ENCODE measurements at places on chromosomes 1 and 21.
A peak's percentile ranks its signal among the peaks of the same experiment; 100 is the strongest.

DNA sequence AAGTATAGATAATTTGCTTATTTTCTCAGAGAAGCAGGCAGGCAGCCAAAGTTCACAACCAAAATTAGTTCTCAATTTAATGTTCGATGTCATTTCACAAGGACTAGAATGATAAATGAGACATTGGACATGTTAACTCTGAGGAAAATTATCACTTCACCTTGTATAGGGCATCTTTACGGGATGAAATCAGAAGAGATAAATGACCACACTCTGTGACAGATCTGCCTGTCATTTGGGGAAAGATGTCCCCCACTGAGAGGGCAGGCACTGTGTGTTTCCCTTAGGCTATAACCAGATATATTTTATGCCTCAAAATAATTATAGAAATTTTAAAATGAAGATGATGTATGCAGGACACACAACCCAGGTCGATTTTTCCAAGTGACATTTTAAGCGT, 642.9 kb downstream of the BRINP3 start:
- DNase-seq = no peak

DNA sequence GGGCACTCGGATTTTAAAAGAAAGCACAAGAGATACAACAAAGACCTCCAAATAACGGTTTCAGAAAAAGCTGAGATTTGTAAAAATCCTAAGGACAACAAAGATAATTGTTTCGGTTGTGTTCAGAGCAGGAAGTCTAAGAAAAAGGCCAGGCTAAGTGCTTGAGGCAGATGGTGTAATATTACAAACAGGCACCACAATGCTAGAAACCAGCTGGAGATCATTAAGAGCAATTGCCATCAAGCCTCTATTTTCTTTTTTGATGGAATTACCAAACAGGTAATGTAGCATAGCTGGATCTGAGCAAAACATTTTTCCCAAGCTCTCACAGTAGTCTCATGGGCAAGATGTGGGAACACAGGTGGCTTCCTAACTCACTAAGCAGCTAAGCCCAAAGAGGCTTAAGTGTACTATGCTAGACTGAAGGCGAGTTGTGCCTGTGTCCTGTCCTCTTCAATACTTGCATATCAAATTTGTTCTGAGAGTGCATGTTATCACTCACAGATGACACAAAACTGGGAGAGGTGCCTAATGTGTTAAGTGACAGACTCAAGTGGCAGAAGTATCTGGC, 161.6 kb downstream of the GLUL start:
- peak; percentile 9 for DNase-seq

- DNase-seq = no peak
Observed at GRCh38 chr1:32521165-32521564, 18.1 kb upstream of the ZBTB8A start.

GRCh38 chr1:118918940-118919259, 69.2 kb downstream of the TBX15 start:
- DNase-seq = no peak

GRCh38 chr1:167438171-167439138, 79.9 kb downstream of the CD247 start:
- DNase-seq = no peak

DNA sequence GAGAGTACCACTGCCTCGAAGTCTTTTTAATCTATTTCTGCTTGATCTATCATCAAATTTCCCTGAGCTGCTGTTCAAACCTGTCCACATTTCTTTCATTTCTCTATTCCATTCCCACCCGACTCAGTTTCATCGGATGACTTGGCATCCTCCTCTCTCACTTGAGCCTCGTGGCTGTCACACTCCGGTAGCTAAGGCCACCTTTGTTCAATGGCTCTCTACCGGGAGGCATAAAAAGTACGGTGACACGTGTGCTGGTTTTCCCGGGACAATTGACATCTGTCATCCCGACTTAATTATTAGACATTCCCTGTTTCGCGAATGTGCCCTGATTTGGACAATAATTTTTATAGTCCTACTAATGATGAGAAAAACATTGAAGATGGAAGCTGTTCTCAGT, 22.6 kb downstream of the MIS18A start:
- DNase-seq = no peak

DNA sequence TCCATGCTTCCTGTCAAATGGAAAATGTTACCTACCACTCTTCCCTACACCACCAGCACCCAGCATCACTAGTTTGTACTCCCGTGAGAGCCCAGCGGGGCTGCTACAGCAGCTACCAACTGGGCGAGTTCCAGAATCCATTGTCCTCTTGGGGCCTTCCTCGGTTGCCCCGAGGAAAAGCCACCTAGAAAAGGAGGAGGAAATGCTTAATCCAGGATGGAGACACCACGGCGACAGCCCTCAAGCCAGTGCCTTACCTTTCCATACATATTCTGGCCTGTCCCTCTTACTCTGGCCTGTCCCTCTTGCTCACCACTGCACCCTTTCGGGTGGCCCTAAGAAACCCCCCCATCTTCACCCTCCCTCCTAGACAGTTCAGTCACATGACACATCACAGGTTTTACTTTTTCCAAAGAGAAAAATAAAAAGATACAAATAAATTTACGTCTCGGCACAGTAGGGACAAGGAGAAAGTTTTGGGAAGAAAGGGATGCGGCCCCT, 478 bp downstream of the RIT1 start:
- DNase-seq = peak; percentile 35

- no peak for DNase-seq
Observed at GRCh38 chr21:36699546-36700294, 805 bp downstream of the SIM2 start.

- DNase-seq = no peak
Observed at GRCh38 chr1:172897738-172898137, 153.0 kb downstream of the TNFSF18 start.

DNA sequence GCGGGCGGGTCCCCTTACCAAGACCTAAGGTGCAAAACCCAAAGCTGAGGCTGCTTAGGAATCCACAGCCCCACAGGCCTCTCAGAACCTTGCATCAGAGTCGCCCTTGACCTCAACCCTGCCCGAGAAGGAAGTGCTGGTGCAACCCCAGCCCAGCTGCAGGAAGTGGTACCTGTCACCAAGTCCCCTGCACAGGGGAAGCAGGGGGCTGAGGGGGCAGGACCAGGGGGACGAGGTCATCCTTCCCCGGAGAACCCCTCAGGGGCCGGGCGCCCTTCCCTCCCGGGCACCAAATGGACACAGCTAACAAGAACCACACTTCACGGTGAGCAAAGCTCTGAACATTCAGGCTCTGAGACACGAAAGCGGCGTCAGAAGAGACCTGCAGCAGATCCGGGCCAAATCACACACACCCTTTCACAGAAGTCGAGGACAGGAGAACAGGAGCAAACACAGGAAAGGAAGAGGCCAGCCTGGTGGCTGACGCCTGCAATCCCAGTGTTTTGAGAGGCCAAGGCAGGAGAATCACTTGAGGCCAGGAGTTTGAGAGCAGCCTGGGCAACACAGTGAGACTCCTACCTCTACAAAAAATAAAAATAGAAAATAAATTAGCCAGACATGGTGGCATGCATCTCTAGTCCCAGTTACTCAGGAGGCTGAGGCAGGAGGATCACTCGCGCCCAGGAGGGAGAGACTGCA, 6.4 kb downstream of the ITGB2 start:
- DNase-seq = no peak

GRCh38 chr21:30874526-30874925, 6.9 kb downstream of the KRTAP11-1 start:
- no peak for DNase-seq

DNA sequence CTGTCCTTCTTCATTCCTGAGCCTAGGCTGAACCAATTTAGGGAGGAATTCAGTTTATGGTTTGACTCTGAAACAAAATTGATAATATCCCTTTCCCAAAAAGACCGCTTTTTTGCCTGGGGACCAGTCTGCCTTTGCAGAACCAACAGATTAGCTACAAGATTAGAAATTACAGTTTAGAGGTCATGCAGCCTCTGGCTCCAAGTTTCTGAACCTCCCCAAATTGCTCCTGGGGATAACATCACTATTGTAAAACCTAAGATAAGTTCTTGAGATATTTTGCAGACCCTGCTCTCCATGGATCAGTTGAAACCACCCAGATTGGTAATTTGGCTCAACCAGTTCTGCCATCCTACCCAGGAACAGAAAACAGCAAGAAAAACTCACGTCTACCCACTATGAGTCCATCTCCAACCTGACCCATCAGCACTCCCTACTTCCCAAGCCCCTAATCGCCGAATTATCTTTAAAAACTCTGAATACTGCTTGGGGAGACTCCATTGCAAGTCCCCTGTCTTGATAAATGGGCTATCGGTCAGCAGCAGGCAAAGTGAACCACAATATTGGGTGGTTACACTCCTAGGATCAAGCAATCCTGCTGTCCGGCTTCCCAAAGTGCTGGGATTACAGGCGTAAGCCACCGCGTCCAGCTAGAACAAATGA, 605 bp upstream of the RABGGTB start:
- DNase-seq = no peak

GRCh38 chr1:153567621-153568366, 2.1 kb upstream of the S100A2 start:
- DNase-seq = no peak

DNA sequence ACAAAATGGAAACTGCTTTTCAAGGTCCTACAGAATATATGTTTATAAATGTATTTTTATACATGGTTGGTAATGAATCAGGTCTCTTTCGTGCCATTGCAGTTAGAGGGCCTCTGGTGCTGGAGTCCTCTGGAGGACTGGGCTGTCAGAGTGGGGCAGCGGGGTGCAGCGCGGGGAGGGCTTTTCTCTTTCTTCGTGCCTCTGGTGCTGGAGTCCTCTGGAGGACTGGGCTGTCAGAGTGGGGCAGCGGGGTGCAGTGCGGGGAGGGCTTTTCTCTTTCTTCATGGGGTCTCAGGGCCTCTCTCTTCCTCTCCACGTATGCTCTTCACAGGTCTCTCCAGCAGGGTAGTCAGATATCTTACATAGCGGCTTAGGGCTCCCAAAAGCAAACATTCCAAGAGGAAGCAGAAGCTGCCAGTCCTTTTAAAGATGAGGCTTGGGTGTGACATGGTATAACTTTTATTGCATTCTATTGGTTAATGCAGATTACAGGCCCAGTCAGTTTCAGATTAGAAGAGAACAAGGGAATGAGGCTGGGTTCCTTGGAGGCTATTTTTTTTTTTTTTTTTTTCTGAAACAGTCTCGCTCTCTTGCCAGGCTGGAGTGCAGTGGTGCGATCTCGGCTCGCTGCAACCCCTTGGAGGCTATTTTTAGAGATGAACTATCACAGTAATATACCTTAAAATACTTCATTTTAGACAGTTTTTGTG, 13.1 kb downstream of the SDCCAG8 start:
- no peak for DNase-seq

Measured in HFFc6 (cell line).